ENCODE measurements at places on chromosomes 4 and X.

- DNase-seq, result no peak
Observed at GRCh38 chr4:30833206-30833605, 113.0 kb downstream of the PCDH7 start.

GRCh38 chr4:5827108-5828004, 65.5 kb downstream of the CRMP1 start:
- DNase-seq, result peak; percentile 53

- no peak for DNase-seq
Observed at GRCh38 chr4:112514647-112515197, 1.3 kb downstream of the NEUROG2 start.

GRCh38 chr4:3177905-3178304, 71.1 kb upstream of the MSANTD1 start:
- DNase-seq, result no peak

DNA sequence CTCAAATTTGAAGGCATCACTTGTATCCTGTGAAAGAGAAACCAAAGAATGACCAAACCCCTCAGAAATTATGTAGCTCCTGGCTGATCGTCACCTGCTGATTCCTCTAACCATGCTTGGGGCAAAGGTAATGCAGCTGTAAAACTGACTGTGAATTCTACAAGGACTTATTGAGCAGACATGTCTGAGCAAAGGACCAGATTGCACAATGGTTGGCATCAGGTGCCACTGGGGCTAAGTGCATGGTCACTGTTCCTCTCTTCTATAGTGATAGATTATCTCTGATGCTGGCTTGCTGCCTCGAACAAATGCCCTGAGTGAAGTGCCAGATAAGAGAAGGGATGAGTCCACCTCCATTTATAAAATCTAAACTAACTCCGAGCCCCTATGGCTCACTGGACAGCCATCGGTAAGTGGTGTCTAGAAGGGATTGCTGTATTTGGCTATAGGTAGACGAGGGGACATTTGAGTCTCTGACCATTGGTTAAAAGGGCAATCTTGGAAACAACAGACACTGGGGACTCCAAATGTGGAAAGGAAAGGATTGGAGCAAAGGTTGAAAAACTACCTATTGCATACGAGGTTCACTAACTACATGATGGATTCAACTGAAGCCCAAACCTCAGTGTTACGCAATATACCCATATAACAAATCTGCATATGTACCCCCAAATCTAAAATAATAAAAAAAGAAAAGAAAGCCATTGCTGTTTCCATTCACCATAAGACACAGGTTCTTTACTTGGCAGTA, 110.7 kb upstream of the IGSF1 start:
- no peak for DNase-seq

DNA sequence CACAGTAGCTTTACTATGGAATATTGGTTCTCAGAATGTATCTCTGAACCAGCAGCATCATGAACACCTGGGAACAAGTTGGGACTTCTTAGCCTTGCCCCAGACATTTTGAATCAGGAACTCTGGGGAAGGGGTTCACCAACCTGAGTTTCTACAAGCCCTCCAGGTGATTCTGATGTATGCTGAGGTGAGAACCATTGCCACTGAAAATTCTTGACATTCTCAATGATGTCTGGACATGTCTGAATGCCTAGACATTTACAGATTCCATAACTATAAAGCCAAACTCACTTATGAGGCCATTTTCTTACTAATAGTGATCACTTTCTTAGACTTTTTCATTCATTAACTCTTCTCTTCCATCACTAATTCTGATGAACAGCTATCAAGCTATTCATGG, 389.4 kb upstream of the FTHL17 start:
- DNase-seq, result no peak

DNA sequence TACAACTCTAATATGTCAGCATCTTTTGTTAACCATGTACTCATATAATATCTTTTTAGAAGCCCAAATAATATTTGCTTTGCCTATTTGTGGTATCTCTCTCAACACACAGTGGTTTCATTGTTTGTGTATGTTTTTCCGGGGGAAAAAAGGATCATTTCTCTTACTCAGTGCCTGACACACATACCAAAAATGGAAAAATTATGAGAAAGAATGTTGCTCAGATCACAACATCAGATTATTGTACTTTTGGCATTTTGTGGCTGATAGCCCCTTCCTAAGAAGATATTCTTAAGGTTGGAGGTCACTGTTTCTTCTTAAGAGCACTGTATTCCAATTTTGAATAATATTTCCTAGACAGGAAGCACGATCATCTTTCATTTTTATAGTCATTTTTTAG, 93.6 kb downstream of the PDLIM5 start:
- peak; percentile 89 for DNase-seq

GRCh38 chr4:146032234-146032860, 93.7 kb upstream of the ZNF827 start:
- no peak for DNase-seq

- DNase-seq, result peak; percentile 30
Observed at GRCh38 chr4:123068081-123068480, 145.7 kb upstream of the NUDT6 start.

DNA sequence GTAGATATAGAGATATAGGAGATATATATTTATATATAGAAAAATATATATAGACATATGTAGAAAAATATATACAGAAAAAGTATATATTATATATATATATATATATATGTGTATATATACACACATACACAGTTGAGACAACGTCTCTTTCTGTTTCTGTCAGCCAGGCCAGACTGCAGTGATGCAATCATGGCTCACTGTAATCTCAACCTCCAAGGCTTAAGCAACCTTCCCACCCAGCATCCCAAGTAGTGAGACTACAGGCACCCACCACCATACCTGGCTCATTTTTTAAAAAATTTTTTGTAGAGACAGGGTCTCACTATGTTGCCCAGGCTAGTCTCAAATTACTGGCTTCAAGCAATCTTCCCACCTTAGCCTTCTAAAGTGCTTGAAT, 426.3 kb downstream of the GPM6A start:
- no peak for DNase-seq

DNA sequence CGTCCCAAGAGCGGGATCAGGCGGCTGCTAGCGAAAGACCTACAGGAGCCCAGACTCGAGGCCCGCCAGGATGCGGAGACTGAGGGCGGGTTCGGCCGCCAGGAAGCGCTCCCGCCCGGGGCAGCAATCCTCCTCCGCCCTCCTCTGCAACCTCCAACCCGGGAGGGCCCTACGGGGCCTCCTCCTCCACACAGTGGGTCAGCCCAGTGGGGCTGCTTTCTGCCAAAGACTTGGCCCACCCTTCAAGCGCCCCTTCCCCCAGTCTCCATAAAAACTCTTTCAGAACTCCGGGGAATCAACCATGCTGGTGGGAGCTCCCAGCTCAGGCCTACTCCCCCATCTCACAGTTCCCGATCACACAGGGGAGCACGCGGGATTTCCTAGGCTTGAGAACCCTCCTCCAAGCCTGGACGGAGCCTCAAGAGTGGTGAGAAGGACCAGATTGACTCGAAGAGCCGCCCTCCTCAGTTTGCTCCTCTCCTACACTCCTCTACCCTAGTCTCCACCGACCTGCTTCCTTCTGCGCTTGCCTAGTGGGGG, 77.5 kb downstream of the RLIM start:
- DNase-seq, result peak; percentile 54

DNA sequence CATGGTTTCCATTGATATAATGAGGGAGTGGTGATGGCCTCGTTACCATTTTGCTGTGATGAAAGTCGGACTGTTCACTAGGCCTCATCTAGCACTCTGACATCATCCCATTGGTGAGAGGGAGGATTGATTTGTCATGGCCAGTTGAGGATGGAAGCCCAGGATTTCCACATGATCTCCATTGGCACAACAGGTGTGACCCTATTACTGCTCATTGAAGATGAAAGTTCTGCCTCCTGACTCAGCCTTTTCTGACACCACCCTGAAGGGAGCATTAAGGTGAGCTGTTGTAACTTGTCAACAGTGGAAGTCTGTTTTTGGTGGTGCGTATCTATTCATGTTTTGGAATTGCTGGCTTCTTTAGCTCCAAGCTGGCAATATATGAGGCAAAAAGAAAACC, 144.2 kb downstream of the PABPC4L start:
- no peak for DNase-seq

GRCh38 chr4:71198958-71199357, 139.9 kb upstream of the SLC4A4 start:
- no peak for DNase-seq

DNA sequence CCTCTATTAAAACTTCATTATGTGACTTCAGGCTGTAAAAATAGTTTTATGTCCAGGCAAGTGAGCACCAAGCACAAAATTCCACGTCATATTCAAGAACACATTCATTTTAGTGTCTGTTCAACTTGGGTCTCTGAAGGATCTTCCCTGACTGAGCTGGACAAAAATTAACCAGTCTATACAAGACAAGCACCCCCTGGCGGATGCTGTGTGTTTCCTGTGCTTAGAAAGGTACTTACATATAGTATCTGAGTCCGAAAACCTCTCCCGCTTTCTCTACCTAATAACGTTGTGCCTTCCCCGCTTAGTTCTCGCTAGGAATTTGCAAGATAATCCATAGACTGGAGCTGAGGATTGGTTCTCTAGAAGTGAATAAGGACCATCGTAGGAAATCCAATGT, 2214.5 kb upstream of the TENM3 start:
- DNase-seq, result no peak

GRCh38 chr4:186703510-186703909, 20.1 kb downstream of the FAT1 start:
- no peak for DNase-seq

DNA sequence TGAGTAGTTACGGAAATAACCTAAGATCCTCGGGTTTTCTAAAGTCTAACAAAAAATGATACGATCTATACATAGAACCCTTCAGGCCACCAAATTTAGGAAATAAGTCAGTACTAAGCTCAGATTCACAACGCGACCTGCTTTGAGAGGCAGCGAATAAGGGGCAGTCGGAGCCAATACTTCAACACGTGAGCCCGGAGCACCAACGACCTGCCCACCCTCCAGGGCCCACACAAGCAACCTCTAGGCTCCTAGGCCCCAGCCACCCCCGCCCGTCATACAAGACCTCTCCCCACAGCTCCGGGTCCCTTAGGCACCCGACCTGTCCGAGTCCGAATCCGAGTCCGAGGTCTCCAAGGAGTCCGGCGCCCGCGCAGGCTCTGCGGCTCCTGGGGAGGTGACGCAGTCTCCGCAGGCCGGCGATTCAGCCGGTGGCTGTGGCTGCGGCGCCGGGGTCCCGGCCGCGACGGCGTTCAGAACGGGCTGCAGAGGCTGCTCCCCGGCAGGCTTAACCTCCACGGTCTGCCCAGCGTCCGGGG, 580 bp downstream of the NAF1 start:
- DNase-seq, result peak; percentile 55

- DNase-seq, result peak; percentile 63
Observed at GRCh38 chrX:39855748-39856129, 242.0 kb downstream of the BCOR start.

DNA sequence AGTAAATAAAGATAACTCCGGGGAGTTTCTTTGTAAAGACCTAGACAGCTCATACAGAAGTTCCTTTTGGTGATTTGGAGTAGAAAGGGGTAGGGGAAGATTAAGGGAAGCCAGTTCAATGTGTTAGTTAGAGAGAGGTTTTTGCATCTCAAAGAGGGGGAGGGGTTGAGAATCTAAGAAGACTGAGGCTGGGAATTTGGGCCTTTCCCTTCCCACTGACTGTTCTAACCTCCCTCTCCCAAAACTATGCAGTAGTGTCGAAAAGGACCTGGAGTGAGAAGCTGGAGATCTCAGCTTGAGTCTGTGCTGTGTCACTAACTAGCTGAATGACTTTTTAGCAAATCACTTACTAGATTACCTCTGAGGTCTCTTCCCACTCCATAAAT, 55.7 kb upstream of the CCDC160 start:
- no peak for DNase-seq

GRCh38 chrX:101958139-101958538, 26.3 kb upstream of the ZMAT1 start:
- peak; percentile 65 for DNase-seq

- peak; percentile 35 for DNase-seq
Observed at GRCh38 chrX:45801554-45801953, 600.9 kb upstream of the DIPK2B start.

GRCh38 chrX:134679221-134679620, 20.9 kb upstream of the PLAC1 start:
- DNase-seq, result peak; percentile 63

GRCh38 chr4:38591617-38592337, 72.2 kb upstream of the KLF3 start:
- no peak for DNase-seq

- DNase-seq, result no peak
Observed at GRCh38 chrX:15915959-15916703, 61.5 kb upstream of the AP1S2 start.

DNA sequence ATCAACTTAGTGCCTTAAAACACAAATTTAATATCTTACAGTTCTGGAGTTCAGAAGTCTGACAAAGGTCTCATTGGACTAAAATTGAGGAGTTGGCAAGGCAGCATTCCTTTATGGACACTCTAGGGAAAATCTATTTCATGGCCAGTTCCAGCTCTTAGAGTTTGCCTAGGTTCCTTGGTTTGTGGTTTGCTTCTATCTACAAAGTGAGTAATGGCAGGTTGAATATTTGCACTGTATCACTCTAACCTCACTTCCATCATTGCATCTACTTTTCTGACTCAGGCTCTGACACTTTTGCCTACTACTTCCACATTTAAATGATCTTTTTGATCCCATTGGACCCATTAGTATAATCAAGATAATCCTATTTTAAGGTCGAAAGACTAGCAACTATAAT, 64.7 kb upstream of the PCDH10 start:
- DNase-seq, result no peak

DNA sequence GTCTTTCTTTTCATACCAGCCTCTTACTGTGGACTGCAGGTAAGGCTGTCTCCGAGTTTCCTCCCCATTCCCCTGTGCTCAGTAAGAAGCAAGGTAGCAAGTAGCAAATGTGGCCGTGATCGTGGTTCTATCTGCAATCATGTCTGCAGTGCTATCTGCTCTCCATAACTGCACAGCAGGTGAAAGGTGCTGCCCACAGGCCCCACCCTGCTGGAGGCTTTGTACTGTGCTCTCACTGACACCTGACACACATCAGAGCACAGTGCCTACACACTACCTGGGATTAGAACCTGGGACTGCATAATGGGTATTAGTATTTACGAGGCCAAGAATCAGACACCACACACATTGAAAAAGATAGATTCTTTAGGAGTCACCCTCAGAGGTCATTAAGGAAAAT, 15.3 kb downstream of the PGRMC1 start:
- no peak for DNase-seq

DNA sequence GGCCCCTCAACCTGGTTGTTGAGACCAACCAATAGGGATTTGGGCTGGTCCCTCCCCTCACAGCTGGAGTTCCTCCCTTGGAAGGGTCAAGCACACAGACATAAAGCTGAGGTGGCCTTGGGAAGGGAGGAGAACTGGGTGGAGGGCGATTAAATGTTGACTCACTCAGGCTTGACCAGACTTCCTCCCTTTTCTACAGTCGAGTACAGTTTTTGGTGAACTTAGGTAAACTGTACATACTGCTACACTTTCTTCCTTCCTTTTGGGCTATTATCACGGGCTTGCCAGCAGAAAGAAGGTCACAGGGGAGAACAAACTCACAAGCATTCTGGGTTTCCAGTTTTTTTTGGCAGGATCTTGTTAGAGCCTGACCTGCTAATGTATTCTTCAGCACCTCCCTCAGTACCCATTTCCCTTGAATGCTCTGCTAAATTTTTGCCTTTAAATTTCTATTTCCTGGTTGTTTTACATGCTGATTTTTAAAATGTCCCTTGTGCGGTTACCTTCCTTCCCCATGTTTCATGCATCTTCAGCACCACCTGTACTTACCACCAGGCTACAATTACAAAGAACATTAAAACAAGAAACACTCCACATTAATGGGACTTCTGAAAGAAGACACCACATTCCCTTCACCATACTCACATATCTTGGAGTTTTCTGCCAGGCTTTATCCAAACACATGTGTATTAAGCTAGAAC, 135.2 kb upstream of the RASGEF1B start:
- DNase-seq, result no peak

Measured in EH (cell line).